Left forelimb (tissue), 1 donor: ENCODE measurements at places on chromosomes 7 and 10.

- DNase-seq: no peak
Measured at GRCh38 chr10:126133906-126134656, 237.7 kb downstream of the FANK1 start.

DNA sequence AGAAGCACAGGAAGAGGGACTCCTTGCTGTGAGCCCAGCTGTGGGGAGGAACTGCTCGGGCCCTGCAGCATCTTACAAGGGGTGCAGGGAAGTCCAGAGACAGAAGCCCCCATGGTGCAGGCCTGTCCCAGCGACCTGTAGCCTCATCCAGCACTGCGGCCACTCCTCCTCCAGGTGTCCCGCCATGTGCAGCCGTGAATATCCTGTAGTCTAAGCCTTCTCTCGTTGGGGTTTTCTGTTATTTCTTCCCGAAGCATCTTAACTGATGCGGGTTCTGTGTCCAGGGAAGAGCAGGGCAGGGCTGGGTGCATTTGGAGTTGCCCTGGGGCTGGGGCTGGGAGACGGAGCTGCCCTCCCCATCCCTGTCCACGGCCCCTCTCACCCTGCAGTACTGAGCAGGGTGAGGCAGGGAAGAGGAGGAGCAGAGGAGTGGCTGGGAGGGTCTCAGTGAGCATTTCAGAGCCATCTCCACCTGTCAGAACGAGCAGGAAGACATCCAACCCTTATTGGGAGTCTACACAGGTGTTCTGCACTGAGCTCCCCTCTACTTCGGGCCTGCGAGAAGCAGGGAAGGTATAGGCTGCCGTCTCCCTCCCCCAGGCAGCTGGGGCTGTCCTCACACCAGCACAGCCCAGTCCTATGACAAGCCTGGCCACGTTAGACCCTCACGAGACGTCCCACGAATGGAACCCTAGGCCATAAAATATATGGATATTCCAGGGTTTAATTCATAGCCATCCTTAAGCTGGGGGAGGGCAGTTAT, 494.5 kb downstream of the DNAJB6 start:
- DNase-seq: no peak

DNA sequence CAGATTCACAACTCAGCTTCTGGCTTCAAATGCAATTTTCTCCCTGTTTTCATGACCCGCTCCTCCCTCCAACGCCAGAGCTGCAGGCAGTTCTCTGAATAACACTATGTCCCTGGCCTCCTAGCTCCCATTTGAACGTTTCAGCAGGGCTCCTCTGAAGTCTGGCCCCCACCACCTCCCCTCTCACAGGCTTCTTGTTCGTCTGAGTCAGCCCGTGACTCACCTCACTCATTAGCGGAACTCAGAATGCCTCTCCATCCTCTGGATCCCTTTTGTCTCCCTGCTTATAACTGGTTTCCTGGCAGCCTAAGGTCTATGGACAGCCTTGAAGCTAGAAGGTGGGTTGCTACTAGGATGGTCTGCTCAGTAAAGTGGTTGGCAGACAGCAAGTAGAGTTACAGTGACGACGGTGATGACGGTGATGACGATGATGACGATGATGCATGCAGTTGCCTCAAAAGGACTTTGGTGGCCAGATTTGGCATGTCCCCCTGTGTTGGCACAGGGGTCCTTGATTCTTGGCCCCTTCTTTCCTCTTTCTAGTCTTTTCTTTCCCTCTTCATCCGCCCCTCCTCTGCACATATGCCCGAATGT, 83.3 kb upstream of the MKLN1 start:
- no peak for DNase-seq

DNA sequence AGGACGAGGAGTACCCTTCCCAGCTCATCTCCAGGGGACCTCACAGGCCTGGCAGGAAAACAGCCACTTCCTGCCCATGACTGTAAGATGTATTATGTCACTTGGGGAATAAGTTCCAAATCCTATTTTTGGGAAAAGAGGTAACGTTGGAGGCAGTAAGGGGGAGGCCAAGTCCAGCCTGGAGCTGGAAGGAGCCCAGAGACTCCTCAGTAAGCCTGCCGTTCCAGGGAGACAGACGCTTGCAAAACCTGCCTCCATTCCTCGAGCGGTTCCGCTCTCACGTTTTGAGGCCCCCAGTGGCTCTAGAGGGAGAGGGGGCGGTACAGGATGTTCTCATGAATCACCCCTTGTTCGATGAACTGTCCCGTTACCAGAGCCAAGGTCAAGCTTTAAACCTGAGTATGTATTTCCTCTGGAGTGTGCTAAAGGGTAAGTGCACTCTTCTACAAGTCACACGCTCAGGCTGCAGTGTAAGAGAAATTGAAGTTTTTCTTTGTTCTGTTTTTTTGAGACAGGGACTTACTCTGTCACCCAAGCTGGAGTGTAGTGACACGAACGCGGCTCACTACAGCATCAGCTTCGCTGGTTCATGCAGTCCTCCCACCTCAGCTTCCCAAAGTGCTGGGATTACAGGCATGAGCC, 45.5 kb upstream of the CYTH3 start:
- peak; percentile 85 for DNase-seq

GRCh38 chr7:45881759-45882464, 6.4 kb upstream of the IGFBP1 start:
- no peak for DNase-seq

GRCh38 chr7:69436946-69437345, 161.3 kb upstream of the AUTS2 start:
- DNase-seq: no peak

GRCh38 chr10:98815039-98815885, 368.5 kb upstream of the HPS1 start:
- DNase-seq: no peak

- DNase-seq: no peak
Measured at GRCh38 chr7:2706685-2707126, 18.7 kb downstream of the AMZ1 start.

GRCh38 chr10:132532179-132532578, 5.4 kb upstream of the INPP5A start:
- DNase-seq: no peak

DNA sequence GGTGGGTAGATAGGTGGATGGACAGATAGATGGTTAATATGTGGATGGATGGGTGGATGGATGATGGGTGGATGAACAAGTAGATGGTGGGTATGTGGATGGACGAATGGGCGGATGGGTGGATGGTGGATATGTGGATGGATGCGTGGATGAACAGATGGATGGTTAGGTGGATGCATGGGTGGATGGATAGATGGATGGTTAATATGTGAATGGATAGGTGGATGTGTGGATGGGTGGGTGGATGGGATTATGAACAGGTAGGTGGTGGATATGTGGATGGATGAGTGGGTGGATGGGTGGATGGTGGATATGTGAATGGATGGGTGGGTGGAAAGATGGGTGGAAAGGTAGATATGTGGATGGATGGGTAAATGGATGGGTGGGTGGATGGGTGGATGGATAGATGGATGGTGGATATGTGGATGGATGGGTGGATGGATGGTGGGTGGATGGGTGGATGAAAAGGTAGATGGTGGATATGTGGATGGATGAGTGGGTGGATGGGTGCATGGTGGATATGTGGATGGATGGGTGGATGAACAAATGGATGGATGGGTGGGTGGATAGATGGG, 14.8 kb downstream of the KNDC1 start:
- peak; percentile 42 for DNase-seq

DNA sequence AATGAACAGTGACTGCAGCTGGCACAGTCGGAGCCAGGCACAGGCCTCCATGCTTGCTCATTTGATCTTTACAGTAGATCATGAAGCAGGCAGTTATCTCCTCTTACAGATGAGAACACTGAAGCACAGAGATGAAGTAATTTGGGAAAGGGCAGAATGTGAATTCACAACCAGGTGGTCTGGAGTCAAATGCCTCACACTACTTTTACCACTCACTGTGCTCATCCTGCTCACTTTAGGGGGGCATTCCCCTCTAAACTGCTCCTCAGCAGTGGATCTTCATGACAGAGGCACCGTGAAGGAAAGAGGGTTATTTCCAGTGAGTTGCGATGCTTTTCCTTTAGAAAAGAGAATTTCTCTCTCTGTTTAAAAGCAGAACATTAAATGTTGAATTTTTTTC, 15.1 kb downstream of the SNX10 start:
- no peak for DNase-seq

DNA sequence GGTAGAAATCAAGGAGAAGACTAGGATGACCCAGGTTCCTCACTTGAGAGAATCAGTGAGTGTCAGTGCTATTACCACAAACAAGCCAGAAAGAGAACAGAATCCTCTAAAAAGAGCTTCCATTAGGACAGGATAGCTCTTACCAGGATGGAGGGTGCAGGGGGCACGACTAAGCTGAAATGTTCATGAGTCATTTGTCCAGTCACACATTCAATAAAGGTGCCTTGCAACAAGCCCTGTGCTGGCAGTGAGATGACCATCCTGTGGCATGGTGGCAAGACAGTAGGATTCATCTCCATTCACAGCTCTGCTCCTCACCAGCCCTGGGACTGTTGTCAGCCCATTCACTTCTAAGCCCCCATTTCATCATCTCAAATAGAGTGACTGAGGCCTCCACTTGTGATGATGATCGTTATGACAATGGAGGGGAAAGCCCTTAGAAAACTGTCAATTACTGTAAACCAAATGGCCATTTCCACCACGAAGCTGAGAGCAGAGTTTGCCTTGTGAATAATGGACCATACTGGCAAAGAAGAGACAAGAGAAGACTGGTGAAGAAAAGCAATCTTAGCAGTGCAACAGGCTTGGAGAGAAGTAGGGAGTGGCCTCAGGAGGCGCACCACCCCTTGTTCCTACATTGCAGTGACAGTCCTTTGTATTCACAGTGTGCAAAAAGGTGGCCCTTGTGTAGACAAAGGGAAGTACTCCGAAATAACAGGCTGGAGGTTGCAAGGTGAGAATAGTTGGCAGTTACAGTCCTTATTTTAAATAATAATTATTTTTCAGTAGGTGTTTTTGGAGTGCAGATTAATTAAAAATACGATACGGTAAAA, 9.0 kb upstream of the WIPF3 start:
- DNase-seq: no peak

- DNase-seq: no peak
Measured at GRCh38 chr10:43855667-43856210, 207.1 kb upstream of the ZNF32 start.
